ENCODE measurements at places on chromosomes 12 and 14.

DNA sequence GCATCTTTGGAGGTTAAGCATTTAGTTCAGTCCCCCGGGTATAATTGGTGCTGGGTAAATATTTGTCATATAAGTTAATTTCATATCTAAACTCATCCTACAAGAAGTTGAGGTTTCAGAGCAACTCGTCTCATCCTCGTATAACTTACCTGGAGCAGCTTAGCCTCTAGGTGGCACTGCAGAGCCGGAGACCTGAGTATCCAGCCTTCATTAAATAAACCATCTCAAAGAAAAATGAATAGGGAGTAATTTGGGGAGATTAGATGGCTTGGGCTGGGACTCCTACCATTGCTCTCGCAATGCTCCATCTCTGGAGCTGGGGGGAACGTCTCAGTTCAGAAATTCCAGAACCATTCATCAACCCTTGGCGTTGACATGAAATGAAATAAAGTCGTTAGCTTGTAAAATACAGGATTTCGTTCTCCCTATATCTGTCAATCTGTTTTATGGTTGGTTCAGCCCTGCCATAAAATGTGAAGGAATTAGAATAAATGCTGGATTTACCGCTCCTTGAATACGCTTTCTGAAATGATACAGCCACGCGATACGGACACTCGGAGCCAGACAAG lies 122.9 kb upstream of the TMEM132D start:
- DNase-seq: peak; percentile 28

DNA sequence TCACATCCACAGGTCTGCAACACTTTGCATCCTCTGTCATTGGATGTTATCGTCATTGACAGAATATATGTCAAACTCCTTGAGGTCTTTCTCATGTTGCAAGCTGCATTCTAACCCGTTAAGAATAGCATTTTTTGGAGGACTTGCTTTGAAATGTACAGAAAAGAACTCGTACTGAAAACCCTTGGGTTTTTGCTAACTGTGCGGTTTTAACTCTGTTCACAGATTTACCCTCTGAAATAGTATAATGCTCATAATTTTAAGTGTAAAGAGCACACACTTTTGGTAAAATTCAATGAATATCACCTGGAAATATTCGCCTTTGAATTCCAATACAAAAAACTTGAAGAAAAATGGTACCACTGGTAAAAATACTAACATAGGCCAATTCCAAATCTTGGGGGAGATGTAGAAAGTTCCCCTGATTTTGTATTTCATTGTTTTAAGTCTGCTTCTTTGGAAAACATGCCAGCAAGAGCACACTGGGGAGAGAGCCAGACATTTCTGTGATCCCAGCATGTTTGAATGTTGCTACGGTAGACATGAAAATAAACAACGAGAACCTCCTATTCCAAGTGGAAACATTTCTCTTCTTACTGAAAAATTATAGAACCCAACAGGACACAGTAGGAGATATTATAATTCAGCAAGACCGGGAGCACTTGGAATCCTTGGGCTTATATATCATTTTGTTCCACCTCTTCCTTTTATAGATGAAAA lies 446.0 kb downstream of the AEBP2 start:
- no peak for DNase-seq

- DNase-seq: no peak
Observed at GRCh38 chr12:14668591-14668990, 27.8 kb downstream of the GUCY2C start.

- DNase-seq: no peak
Observed at GRCh38 chr12:96239711-96240635, 45.8 kb downstream of the ELK3 start.

DNA sequence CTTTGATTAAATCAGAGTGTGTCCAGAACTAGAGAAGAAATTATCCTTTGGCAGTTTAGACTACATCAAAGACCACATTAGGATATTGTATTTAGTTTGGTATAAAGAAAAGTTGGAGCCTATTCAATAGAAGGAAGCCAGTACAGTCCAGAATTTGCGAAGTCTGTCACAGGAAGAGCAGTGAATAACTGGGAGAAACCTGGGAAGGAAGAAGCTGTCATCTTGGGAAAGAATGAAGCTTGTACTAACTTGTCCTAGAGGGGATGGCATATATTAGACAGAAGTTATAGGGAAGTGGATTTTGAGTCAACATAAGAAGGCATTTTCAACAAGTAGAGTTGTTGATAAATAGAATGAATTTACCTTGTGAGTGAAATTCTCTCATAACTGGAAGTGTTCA lies 386.7 kb downstream of the LRIG3 start:
- DNase-seq: no peak

DNA sequence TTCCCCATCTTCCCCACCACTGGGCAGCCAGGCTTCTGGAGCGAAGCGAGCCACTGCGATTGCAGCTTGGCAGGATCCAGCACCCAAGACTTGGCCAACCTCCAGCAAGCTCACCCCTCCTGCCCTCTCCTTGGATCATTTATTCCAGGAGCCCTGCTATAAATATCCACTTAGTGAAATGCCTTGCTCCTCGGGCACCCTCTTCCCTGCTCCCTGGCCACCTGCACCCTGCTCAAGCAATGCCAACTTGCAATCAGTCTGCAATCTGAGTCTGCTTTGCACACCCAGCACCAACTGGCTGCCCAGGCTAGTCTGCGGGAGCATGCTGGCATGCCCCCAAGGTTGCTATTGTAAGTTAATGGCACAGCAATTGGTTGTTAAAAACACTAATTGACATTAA lies 666.0 kb downstream of the MED13L start:
- no peak for DNase-seq

GRCh38 chr12:72282721-72283120 lies 10.6 kb downstream of the TRHDE start:
- DNase-seq: no peak

DNA sequence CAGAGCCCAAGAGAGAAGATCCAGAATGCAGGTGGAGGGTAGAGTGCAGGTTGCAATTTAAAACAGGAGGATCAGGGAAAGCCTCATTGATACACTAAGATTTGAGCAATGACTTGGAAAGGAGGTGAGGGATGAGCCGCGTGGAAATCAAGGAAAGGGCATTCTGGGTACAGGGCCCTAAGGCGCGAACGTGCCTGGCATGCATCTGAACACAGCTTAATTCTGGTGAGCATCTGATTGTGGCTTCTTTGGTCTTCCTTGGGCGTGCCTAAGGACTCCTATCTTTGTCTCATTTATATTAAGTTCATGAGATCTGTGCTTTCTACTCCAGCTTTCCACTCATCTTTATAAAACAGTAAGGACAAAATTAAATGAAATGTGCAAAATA lies 79.3 kb downstream of the NTF3 start:
- DNase-seq: no peak

DNA sequence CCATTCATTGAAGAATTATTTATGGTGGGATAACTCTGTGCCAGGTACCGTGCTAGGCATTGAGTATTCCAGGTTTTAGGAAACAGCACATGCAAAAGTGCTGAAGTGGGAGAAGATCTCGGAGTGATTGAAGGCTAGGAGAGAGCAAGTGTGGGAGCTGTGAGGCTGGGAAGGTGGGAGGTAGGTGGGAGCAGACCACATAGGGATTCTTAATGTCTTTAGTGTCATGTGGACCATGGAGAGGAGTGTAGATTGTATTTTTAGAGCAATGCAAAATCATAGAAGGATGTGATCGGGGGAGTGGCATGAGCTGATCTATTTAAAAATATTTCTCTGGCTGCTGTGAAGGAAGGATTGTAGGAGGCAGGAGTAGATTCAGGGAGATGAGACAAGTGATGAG lies 5.4 kb downstream of the PTPN11 start:
- no peak for DNase-seq

GRCh38 chr12:57579011-57579410 lies 12.0 kb upstream of the PIP4K2C start:
- DNase-seq: no peak

DNA sequence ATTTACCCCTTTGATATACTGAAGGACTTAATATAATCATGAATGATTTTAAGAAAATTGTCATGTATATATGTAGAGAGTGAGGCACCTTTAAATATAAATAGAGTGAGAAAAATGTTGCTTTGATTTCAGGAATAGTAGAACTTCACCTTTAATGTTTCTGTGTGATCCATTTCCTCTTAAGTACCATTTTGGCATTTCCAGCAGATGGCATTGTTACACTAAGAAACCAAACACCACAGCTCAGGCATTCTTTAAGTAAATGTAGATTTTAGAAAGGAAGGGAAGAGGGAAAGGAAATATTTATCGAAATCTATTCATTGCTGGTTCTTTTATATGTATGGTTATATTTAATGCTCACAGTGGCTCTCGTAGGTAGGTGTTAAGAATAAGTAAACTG lies 556.7 kb upstream of the FBXO33 start:
- DNase-seq: no peak

DNA sequence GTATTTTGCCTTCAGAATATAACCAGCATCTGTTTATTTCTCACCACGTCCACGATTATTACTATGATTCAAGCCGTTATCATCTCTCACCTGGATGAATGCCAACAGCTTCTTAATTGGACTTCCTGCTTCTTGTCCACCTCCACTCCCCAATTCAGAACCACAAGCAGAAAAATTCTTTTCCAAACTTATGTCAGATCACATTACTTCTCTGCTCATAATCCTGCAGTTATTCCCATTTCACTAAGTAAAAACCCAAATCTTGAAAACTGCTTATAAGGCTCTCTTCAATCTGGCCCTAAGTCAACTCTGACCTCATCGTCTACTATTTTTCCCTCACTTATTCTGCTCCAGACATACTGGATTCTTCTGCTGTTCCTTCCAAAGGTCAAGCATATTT lies 2.0 kb downstream of the CRY1 start:
- DNase-seq: no peak

DNA sequence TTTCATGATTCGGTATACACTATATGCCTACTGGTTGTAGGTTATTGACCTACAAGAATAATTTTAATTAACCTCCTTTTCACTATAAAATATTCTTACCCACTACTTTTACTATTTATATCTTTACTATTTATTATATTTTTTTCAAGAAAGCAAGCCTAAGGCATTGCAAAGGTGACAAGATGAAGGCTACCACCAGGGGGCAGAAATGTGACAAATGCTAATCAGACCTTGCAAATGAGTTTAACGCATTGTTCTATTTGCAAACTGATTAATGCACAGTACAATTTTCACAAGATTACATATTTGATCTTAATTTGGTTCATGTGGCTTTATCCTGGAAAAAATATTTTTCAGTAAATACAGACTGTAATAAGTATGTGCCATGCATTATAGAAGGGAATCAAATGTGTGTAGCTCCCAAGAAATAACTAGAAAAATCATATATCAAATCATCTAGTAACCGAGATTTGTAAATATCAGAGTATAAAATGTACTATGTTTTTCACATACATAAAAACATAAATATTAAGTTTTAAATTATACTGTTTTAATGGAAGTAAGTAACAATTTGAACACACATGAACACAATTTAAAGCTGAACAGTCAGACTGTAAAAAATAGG lies 107.0 kb downstream of the ADAMTS20 start:
- peak; percentile 55 for DNase-seq

GRCh38 chr12:3186546-3187215 lies 109.5 kb downstream of the TSPAN9 start:
- no peak for DNase-seq

GRCh38 chr12:61610143-61610542 lies 650.1 kb upstream of the USP15 start:
- no peak for DNase-seq

DNA sequence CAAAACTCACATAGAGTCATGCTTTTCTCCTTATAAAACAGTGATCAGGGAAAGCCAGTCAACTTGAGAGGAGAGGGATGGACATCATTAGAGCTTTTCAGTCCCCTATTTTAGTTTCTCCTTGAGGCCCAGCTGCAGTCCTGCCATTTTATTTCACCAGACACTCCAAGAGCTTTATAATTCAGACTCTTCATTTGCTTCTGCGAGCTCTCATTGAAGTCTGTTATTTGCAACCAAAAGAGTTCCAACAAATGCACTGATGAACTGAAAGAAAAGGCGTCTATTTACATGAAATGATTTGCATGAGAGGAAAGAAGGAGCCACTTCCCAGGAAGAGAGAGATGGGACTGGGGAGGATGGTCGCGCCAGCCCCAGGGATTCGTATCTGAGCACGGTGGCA lies 86.8 kb downstream of the NDUFA12 start:
- DNase-seq: no peak

DNA sequence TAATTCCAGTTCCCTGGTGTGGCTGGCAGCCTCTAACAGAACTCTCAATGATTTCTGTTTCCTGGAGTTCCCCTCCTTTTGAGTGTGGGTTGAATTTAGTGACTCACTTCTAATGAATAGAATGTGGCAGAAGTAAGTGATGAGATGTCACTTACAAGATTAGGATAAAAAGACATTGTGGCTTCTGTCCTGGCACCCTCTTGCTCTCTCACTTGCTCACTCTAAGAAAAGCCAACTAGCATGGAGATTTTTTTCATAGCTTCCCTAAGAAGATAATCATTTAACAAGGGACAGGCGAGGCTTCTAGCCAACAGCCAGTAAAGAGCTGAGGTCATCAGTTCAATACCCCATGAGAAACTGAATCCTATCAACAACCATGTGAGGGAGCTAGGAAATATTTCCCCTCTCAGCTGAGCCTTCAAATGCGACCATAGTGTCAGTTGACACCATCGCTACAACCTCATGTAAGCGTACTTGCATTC lies 156.7 kb downstream of the TMTC3 start:
- peak; percentile 0 for DNase-seq

- DNase-seq: no peak
Observed at GRCh38 chr14:99408286-99408970, 72.2 kb downstream of the SETD3 start.

- no peak for DNase-seq
Observed at GRCh38 chr12:73180734-73181133, 908.6 kb downstream of the TRHDE start.

GRCh38 chr14:21093769-21094681 lies 4.4 kb downstream of the ZNF219 start:
- no peak for DNase-seq

DNA sequence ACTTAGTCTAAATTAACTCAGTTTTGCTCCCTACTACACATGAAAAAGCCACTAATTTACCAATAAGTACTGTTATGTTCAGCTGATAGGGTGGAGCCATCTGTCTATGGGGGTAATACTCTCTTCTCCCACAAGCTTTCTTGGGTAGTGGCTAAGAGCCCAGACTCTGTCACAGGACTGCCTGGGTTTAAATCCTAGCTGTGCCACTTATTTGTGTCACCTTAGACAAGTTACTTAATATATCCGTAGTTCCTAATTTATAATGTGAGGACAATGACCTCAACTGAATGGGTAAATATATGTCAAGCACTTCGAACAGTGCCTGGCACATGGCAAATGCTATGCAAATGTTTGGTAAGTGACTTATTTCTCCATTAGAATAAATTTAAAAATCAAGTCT lies 185.6 kb downstream of the DACT1 start:
- DNase-seq: no peak

- no peak for DNase-seq
Observed at GRCh38 chr12:57712701-57713100, 18.8 kb downstream of the OS9 start.

DNA sequence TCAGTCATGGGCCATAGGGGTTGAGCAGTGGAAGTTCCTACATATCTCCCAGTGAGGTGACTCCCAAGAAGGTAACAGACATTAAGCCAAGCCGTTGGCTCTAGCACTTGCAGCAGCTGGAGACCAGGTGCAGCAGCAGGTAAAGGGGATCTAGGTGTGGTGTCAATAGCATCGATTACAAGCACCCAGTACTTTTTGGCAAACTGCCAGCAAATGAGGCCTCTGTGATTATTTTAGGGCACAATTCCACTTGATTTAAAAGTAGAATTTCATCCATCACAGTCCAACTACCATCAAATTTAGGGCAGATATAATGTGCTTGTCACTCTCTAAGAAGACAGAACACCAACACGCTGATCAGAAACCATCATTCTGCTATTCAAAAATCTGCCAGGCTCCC lies 224.1 kb upstream of the EGLN3 start:
- DNase-seq: no peak

- DNase-seq: no peak
Observed at GRCh38 chr12:131589966-131590365, 120.9 kb upstream of the SFSWAP start.
